Suppressor macrophage treated with lipopolysaccharide for 4 hours (primary cell): ENCODE measurements at places on chromosomes 2 and 18.

GRCh38 chr2:132752421-132753206, 82.6 kb upstream of the LYPD1 start:
- DNase-seq: no peak

DNA sequence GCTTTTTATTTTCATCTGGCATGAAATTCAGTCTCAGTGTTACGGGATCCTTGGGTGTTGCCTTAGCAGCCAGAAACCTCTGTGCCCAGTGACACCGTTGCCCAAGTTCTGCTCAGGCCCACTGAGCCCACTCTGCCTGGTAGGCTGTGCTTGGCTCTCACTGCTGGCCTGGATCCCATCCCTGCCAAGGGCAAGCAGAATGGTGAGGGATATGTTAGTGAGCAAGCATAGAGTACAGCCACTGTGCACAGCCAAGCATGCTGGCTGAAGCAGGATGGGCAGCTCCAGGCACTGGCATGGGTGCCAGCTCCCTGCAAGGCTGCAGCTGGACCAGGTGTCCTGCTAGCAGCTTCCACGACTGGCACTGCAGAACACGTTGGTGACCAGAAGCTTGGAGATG, 194.7 kb upstream of the TFPI start:
- no peak for DNase-seq

GRCh38 chr2:148876595-148877402, 1.8 kb downstream of the KIF5C start:
- no peak for DNase-seq

DNA sequence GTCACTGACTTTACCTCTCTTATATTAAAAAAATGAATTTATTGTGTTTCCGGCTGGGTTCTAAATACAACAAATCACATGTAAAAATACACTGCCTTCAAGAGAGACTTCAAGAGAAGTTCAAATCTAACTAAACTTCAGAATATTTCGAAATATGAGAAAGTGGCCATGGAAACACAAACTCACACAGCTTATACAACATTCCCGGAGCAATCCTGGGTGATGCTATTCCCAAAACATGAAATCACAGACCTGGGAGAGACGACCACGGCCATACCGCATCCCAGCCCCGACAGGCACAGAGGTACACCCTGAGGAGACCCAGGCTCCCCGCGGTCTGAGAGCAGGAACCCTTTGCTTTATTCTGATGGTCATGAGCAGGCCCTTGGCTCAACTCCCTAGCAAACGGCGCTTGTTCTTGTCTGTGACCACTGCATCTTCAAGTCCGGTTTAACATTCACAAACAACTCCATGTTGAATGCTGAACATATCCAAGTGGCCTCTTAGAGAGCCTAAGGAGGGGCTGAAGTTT, 185.4 kb upstream of the REV1 start:
- DNase-seq: no peak

GRCh38 chr2:10655499-10656225, 34.1 kb downstream of the NOL10 start:
- DNase-seq: peak; percentile 28

DNA sequence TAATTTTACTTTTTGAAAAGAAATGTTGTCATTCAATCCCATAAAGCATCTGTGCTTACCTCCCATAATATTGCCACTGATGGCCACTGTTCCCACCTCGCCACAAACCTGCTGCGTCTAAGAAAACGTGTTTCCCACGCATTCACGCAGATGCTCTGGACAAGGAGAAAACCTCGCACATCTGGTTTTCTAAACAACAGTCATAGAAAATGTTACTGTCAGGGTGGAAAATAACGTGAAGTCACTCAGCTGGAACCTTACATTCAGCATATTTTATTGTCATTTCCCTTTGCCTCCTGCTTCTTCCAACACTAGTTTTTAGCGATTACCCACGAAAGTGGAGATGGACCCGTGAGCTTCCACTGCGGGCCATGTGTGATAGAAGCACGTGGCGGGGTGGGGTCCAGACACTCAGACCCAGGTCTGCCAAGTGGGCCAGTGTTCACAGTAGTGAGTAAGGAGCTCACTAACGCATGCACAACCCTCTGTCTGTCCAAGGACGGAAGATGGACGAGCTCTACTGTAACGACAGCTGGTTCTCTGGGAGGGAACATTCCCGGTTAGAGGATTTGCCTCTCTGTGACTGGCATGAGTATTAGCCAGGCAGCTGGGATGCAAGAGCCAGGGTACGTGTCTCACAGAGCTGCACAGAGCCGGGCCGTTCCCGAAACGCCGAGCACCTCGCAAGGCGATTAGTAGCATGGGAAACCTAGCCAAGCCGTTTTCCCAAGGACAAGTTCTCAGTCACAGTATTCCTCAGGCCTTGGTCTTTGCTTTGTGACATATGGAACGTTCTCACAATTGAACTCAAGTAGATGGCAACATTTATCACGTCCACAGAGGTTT, 94.5 kb downstream of the MTCL1 start:
- DNase-seq: no peak

DNA sequence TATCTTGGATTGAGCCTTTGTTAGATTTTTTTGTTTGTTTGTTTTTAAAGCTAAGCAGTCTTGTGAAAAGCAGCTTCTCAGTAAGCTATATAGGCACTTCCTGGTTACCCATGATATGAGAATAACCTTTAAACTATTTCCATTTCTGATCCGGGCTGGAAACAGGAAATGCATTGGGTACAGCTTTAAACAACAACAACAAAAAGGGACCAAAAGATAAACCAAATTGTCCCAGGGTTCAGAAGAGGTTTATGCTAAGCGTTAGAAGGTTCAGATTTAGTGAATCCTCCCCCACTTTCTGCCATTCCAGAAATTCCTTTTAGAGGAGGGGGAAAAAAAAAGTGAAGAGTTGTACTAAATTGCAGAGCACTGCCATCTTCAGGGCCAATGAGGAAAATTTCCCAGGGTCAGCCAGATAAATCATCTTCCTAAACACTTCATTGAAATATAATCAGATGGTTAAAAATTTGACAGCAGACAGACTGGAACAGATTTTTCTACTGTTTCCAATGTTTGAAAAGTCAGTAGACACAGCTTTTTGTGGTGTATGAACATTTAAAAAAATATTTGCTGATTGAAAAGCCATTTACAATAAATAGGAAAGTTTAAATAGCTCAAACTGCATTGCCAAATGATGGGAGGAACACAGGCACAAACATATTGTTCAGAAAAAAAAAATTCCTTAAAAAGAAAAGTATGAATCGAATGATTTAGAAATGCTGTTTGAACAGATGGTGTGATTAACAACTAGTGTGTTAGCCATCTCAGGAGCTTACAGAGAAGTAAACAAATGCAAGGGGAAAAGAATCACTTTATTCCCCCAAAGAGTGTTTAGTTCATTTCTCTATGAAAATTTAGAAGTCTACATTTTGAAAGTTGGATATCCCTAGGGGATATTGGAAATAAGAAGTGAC, 189.9 kb upstream of the TANK start:
- DNase-seq: peak; percentile 56

DNA sequence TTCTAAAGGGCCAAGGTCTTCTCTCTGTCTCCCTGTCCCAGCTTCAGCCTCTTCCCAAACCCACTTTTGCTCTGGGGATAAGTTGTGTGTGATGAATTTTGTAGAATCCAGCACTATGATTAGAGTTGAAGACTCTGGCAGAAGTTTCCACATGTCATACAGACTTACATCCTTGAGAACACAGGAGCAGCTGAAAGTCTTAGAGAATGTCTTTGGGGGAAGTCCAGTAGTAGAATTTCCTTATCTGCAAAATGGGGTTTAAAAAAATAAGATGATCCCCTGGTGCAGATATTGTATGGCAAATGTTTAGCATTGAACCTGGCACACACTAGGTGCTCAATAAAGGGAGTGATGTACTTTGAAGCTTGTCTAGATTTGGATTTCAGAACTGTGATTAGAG, 65.2 kb downstream of the TMEM247 start:
- DNase-seq: no peak

DNA sequence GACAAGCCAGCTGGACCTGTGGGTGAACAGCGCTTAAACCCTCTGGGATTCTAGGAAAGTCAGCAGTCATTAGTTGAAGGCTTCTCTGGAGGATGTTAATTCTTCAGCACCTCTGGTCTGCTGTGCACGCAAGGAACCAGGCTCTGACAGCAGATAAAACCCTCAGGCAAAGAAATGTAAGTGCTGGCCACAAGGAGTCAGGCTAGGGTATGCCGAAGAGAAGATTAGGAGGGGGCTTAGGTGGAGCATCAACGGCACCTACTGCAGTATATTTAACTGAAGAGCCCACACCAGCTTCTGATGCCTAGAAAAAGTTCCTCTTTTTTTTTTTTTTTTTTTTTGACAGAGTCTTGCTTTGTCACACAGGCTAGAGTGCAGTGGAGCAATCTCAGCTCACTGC, 304.2 kb upstream of the MC4R start:
- DNase-seq: no peak

DNA sequence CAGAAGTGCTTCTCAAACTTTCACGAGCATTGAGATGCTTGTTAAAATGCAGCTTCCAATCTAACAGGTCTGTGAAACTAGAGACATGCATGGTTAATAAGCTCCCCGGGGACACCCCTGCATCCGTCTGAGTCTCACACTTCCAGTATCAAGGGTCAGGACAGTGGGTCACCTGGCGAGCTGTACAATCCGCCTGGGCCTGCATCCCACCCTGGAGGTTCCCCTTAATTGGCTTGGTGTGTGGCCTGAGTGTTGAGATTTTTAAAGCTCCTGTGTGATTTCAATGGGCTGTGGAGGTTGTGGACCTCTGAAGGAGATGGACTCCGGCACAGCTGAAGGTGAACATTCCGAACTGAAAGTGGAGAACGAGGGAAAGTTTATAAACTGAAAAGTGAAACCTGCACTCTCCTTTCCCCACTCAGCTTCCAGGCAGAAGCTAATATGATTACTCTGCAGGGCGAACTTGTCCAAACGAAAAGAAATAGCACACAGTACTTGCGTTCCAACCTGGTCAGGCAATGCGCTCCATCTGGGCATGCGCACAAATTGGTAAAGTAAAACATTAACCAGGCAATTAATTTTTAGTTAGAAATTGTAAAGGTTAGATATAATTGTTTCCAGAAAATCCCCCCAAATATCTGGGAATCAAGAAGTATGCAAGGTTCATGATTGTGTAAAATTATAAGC, 191.7 kb upstream of the ALKAL2 start:
- DNase-seq: no peak

- DNase-seq: no peak
These were observed 254.8 kb downstream of the RNF152 start for GRCh38 chr18:61637905-61638595.

DNA sequence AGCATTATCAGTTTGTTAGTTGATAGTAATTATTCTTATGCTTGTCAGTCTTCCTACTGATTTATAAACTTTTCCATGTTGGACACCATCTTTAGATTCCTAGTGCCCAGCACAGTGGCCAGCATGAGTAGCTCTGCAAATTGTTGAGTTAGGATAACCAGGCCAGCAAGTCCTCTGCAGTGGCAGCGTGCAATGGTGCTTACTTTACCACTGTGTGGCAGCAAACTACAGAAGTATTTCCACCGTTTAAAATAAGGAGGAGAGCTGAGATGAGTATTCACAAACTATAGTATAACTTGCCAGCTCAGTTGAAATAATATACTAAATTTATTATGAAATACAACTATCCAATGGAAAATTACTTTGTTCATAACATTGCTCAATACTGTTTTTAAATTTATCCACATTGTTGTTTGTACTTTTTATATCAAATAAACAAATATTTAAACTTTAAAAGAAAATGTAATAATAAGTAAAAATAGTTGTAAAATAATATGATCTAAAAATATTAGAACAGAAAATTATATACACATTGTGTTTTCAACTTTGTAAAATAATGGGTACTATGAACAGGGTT, 9.3 kb upstream of the THADA start:
- DNase-seq: peak; percentile 26

- no peak for DNase-seq
These were observed 45.7 kb downstream of the CCDC93 start for GRCh38 chr2:117967977-117968718.

GRCh38 chr2:26849056-26849999, 1.4 kb downstream of the DPYSL5 start:
- no peak for DNase-seq

DNA sequence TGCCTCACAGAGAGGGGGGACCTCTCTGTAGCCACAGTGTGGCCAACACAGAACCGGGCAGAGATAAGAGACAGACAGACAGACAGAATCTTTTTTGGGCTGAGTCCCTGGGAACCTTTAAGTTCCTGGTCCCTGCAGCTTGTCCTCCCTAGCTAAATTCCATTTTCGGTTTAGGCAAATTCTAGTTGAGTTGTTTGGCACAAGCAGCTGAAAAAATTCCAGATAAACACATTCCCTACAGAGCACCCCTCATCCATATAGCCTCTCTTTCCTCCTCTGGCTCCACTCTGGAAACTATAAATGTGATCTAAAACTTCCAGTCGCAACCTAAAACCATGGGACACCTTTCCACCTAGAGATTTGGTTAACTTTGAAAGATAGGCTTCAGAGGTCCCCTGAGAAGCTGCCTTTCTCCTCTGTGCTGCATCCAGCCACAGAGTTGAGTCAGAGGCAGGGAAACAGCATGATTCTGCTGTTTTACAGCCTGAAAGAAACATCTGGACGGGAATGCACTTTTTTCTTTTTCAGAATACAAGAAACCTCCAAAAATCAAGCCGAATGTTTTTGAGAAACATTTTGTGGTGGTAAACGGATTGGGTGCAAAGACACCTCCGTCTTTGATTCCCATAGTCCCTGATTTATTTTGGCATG, 30.9 kb downstream of the SLC4A3 start:
- no peak for DNase-seq

- no peak for DNase-seq
These were observed 31.3 kb downstream of the GATA6 start for GRCh38 chr18:22200611-22201225.

DNA sequence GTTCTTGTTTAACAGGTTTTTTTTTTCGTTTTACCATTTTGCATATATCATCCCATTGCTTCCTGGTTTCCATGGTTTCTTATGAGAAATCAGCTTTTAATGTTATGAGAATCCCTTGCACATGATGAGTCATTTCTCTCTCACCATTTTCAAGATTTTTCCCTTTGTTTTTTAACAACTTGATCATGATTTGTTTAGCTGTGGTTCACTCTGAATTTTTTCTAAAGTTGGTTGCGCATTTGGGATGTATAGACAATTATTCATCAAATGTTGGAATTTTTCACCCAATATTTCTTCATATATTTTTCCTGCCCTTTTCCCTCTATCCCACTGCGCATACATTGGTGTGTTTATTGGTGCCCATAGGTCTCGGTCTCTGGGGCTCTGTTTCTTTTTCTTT, 42.4 kb upstream of the BIN1 start:
- peak; percentile 16 for DNase-seq

- no peak for DNase-seq
These were observed 78.0 kb downstream of the LOXHD1 start for GRCh38 chr18:46578987-46579386.
